ENCODE measurements at places on chromosomes 6 and 20.

GRCh38 chr20:49680484-49680883, 33.2 kb downstream of the B4GALT5 start:
- no peak for DNase-seq

DNA sequence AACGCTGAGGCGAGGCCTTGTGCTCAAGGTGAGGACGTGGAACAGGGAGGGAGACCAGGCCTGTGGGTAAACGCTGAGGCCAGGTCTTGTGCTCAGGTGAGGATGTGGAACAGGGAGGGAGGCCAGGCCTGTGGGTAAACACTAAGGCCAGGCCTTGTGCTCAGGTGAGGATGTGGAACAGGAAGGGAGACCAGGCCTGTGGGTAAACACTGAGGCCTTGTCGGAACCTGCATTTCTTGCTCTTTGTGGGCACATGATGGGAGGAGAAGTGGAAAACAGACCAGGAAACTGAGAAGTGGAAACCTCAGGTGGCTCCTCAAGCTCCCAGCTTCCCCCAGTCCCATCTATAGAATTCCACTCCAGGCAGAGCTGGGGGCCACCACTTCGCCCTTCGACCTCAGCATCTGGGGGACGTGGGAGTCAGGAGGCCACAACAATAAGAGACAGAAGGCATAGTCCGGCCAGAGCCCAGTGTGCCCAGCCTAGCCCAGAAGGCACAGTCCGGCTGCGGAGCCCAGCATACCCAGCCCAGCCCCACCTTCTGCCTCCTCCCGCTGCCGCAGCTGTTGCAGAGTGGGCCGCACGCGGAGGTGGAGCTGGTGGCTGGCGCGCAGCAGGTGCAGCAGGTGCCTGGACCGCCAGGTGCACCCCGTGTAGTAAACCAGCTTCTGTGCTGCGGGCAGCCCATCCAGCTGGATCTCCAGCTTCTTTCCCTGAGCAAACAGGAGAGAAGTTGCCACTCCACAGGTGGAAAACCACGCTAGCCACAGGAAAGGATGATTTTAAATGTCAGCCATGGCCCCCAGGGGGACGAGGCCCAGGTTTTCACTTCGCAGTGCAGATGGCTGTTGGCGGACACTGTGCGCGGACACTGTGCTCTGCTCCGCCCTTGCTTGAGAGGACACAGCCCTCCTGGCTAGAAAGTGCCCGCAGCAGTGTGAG, 17.5 kb downstream of the FRMD1 start:
- DNase-seq = no peak

GRCh38 chr6:8219352-8219943, 117.1 kb upstream of the EEF1E1 start:
- peak; percentile 4 for DNase-seq

GRCh38 chr6:2575236-2575635, 175.5 kb downstream of the MYLK4 start:
- no peak for DNase-seq

DNA sequence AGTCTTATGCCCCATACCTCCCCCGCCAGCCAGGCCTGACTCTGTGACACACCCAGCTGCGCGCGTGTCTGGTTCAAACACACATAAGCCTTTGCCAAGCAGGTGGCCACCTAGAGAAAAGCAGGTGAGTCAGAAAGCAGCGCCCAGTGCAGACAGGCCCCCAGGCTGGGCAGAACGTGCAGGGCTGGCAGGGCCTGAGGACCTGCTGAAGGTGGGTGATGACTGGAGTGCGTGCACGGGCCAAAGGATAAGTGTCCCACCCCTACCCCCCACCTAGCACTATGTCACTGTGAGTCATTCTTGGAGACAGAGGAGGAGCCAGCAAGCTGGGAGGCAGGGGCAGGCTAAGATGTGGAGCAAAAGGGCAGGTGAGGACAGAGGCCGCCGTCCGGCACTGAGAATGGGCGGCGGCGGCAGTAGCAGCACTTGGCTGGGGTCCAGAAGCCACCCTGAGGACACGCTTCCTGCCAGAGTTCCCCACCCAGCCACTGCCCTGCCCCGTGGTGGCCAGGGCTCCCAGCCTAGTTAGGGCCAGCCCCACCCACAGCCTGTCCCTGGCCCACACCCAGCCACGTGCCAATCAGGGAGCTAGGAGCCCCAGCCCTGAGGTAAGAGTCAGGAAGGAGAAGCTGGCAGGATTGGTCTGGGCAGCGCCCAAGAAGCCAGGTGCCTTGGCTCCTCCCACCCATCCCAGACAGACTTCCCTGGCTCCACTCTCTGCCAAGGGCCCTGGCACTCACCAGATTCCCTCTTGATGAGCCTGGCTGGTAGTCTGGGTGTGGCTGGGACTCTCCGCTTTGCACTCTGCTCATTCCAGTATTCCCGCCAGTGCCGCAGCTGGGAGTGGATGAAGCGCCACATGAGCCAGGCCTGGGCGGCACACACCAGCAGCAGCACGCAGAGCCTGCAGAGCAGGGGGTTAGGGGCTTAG, 72.7 kb downstream of the TRAM2 start:
- no peak for DNase-seq

GRCh38 chr6:2258112-2258511, 12.7 kb upstream of the GMDS start:
- no peak for DNase-seq
